Activated CD4-positive, alpha-beta T cell treated with anti-CD3 and anti-CD28 coated beads, Interleukin-2, amount 50 U/mL, for 16 hours (primary cell): ENCODE measurements at places on chromosomes 11 and 22.

DNA sequence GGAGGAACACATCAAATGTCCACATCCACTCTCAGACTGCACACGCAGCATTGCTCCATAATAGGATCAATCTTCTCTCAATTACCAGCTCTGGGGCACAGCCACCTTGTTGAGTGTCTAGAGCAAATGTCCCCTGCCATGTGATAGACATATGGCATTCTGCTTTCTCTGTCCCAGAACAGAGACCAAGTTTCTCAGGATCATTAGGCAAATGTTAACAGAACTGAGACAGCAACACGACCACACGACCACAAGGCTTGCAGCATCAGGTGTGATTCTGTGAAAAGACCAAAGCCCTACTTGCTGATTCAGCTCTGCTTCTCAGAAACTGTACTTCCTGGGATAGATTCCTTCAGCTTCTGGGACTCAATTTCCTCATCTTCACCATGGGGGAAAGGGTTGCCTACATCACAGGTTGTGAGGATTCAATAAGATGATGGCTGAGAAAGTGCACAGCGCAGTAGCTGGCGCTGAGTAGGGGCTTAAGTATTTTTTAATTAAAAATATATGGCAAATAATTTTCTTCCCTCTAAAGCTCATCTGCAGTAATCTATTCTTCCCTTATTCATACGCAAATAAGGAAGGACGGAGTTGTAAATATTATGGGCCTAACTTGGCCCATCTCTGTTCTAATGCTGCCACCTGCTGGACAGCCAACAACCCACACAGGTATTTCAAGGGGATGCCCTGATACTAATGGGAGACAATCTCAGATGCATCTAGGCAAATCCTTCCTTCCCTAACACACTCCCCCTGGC lies 54.3 kb upstream of the USP47 start:
- DNase-seq: peak; percentile 68

- no peak for DNase-seq
Measured at GRCh38 chr11:65412271-65413076, 10.1 kb upstream of the NEAT1 start.

- no peak for DNase-seq
Measured at GRCh38 chr11:119608781-119609180, 120.2 kb downstream of the NECTIN1 start.

GRCh38 chr11:109553284-109553683 lies 131.3 kb downstream of the C11orf87 start:
- DNase-seq: no peak

GRCh38 chr11:76672431-76673175 lies 2.1 kb upstream of the LRRC32 start:
- DNase-seq: peak; percentile 33

DNA sequence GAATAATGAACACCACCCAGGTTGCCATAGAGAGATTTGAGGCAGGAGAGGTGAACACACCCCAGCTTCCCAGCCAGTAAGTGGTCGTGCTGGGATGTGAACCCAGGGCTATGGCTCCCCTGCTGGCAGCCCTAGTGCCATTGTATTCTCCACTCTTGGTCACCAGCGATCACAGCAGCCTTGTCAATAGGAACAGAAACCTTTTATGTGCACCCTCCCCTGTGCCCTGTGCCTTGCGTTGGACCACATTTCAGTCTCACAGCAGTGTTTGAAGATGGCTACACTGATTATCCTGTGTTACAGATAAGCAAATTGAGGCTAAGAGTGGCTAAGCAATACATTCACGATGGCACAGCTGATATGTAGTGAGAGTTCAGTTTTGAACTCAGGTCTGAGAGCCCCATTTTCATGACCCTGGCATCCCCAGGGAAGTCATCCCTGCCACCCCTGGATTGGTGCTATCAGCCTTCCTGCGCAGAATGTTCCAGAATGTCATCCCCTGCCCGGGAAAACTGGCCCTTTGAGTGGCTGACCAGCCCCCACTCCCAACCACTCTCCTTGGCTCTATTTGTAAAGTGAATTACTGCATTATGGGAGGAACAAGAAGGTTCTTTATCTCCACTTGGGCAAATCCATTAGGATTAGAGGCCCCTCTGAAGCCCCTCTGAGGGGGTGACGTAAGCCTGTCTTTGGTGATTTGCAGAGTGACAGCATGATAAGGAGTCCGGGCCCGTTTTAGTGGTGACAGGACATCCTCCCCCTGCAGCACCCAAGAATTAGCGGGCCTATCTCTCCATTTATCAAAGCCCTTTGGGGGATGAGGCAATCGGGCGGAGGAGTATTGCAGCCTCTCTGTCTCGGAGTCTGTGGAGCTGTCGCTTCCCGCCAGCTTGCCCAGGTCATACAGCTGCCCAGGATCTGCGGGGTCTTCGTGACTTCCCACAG lies 30.9 kb downstream of the SMIM38 start:
- no peak for DNase-seq

GRCh38 chr11:1821562-1821961 lies 13.2 kb upstream of the SYT8 start:
- DNase-seq: no peak

DNA sequence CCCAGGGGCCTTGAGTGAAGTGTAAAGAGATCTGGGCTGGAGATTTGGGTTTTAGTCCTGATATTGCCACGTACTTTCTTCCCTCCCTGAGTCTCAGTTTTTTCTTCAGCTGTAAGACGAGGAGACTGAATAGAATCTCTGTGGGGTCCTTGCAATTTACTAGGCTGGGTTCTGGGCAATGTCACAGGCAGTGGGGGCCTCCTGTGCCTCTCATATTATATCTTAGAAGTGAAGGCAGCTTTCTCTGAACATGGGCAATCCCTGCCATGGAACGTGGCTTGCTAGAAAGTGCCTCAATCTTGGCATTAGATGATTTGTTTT lies 62.0 kb upstream of the PTPRJ start:
- DNase-seq: no peak

DNA sequence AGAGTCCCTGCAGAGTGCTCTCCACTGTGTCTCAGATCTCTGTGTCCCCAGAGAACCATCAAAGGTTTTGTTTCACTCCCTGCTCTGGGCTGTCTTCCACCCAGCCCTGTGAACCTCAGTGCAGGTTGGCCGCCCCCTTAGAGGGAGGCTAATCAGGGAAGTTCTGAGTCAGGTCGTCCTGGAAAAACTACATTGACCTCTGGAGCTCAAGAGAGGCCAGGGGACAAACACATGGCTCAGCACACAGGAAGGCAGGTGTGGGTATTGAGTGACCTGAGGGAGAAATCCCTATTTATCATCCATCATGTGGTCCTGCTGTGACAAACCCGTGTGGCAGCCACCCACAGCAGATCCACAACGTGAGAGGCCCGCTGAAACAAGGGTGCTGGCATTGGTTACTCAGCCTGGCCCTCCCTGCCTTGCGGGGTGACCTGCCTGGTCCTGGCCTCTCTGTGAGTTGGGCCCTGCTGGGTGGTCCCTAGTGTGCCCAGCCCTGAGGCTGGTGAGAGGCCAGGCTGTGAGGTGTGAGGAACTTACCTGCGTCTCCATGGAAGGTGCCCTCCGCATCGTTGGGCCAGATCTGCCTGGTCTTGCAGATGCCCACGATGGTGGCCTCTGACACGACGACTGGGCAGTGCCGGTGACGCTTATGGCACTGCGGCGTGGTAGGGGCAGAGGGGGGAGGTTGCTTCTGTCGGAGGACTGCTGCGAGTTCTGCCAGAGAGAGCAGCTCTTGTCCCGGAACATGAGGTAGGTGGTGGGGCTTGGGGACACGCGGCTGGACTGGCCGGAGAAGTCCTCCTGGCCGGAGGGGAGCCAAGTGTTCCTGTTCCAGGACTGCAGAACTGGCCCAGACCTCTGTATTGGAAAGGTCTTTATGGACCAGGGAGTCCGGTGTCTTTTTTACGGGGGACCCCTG lies 669 bp upstream of the BCR start:
- no peak for DNase-seq

GRCh38 chr11:132646890-132647289 lies 885.4 kb downstream of the OPCML start:
- no peak for DNase-seq

DNA sequence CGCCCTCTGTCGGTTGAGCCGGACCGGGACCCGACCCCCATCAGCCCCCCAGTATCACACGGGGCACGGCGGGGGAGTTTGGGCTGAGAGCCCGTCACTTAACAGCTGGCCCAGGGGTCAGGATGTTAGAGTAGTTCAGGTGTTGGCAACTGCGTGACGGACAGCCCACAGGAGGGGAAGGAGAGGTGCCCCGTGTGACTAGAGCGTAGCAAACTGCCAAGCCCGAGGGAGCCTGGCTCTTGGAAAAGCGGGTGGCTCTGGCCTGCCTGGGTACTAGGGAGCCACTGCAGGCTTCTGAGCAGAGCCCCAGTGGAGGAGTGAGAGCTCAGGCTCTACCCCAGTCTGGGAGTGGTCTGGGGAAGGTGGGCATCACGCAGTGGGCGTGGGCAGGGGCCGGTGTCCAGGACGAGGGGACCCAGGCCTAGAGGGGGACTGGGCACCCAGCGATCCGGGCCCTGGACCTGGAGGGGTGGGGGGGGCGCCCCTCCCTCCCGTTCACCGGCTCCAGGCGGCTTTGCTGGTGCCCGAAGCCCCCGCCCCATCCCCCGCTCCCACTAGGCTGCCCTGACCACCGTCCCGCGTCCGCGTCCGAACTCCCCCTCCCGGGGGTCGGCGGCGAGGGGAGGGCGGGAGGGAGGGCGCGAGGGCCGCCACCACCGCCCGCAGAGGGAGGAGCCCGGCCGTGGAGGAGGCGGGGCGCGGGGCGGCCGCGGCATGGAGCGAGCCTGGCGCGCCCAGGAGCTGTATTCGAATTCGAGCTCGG lies 24.4 kb downstream of the SHANK3 start:
- DNase-seq: no peak

DNA sequence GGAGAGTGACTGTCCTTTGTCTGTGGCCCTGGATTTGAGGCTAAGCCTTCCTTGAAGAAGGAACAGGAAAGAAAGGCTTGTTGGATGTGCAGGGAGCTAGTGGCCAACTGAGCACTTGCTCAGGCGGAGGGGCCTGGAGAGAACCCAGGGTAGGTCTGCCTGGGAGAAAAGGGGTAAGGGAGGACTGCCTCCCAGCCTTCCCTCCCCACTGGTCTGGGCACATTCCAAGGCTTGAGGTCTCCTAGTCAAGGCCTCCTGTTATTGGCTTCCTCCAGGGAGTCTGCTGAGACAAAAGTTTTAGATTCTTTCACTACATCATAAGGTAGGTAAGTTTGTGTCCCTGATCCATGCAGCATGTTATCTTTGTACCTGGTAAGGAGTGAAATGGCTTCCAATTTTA lies 15.2 kb downstream of the KCNQ1OT1 start:
- no peak for DNase-seq

- no peak for DNase-seq
Measured at GRCh38 chr11:43983221-43983810, 40.9 kb downstream of the C11orf96 start.

DNA sequence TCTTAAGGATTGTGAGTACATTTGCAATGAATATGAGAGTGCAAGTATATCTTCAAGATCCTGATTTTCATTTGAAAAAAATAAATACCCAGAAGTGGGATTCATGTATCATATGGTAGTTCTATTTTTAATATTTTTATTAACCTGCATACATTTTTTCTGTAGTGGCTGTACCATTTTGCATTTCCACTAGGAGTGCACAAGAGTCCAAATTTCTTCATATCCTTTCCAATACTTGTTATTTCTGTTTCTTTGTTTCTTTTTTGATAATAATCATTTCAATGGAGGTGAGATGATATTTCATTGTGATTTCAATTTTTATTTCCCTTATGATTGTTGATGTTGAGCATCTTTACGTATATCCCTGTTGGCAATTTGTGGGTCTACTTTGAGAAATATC lies 759.8 kb upstream of the CNTN5 start:
- DNase-seq: no peak

DNA sequence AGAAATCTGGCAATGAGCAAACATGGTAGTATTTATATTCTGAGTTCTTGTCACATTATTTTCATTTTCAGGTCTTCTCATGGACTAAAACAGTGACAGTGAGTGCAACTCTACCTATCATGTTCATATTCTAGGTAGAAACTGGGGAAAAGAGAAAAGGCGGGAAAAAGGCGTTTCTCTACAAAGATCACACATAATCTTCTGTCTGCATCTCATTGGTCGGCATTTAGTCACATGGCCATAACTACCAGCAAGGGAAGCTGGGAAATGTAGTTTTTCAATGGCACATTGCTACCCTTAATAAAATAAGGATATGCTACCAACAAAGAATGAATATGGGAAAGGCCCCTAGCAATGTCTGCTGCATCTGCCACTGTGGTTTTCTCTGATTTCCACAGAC lies 57.6 kb upstream of the B3GAT1 start:
- no peak for DNase-seq

DNA sequence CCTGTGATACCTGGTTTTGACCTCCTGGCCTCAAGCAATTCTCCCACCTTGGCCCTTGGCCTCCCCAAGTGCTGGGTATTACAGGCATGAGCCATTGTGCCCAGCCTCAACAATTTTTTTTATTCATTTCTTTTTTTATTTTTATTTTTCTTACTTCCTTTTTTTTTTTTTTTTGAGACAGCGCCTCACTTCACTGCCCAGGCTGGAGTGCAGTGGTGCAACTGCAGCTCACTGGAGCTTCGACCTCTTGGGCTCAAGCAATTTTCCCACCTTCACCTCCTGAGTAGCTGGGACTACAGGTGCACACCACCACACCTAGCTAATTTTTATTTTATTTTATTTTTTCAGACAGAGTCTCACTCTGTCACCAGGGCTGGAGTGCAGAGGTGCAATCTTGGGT lies 25.5 kb upstream of the CECR2 start:
- no peak for DNase-seq

DNA sequence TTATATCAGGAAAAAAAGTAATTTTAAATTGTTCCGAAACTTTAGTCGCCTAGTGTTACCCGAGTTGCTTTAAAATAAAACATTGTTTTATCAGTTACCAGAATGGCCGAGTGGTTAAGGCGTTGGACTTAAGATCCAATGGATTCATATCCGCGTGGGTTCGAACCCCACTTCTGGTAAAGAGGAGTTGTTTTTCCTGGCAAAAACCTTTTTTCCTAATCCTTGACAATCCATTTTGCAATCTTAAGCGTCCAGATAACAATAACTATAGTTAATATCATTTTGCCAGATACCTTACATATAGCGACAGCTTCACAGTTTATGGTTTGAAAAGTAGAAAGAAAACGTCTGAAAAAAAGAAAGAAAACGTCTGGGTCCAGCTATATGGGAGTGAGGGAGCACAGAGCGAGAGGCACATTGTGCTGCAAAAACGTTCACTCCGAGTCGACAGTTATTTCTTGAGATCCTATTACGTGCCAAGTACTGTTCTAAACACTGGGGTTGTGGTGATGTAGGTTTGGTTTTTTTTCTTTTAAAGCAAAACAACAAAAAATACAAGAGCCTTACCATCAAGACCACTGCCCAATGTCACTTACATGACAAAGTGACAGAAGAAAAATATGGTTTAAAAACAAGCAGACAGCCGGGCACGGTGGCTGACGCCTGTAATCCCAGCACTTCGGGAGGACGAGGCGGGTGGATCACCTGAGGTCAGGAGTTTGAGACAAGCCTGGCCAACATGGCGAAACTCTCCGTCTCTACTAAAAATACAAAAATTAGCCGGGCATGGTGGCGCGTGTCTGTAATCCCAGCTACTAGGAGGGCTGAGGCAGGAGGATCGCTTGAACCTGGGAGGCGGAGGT lies 40.6 kb downstream of the OR4D9 start:
- DNase-seq: peak; percentile 65

- no peak for DNase-seq
Measured at GRCh38 chr22:31899669-31900068, 44.7 kb upstream of the YWHAH start.

GRCh38 chr11:584287-584686 lies 8.0 kb downstream of the PHRF1 start:
- DNase-seq: no peak

- no peak for DNase-seq
Measured at GRCh38 chr11:46741600-46742484, 22.8 kb downstream of the F2 start.

GRCh38 chr11:68942751-68943271 lies 38.0 kb downstream of the MRGPRD start:
- no peak for DNase-seq

- peak; percentile 33 for DNase-seq
Measured at GRCh38 chr11:75815345-75816168, 547 bp downstream of the UVRAG start.
